Endodermal cell (in vitro differentiated cells): ENCODE measurements at places on chromosomes 16 and 17.

DNA sequence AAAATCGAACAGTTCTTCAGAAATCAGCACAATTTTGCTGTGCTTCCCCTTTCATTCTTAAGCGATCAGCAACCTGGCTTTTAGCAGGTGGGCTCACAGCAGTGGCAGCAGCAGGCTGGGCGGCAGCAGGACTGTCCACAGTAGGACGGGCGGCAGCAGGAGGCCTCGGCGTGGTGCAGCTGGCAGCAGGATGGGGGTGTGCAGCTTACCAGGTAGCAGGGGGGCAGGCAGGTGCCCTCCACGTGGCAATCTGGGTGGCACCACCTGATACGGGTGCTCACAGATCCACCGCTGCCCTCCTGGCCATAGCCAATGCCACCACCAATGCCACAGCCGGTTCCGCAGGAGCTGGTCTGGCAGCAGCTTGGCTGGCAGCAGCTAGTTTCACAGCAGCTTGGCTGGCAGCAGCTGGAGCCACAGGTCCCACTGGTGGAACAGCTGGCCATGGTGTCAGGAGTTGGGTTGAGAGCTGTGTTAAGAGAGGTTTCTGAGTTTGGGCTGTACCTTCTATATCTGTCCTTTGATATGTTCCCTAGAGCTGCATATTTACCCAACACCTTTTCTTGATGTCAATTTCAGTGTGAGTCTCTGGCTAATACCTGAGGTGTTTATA, at the start of gene KRTAP1-4:
Gene KRTAP1-4 (minus strand): TSS at position 563 of the 613 bp plus-strand sequence. CDS start 117 bp downstream, at position 446.
- no peaks in the 10 kb centered on the region for H3K27me3 ChIP-seq
- H3K4me3 ChIP-seq: no peak within 1 kb of the TSS
- no peak for DNase-seq
- no peaks in the 10 kb centered on the region for H3K4me1 ChIP-seq
- no peaks in the 10 kb centered on the region for H3K36me3 ChIP-seq

DNA sequence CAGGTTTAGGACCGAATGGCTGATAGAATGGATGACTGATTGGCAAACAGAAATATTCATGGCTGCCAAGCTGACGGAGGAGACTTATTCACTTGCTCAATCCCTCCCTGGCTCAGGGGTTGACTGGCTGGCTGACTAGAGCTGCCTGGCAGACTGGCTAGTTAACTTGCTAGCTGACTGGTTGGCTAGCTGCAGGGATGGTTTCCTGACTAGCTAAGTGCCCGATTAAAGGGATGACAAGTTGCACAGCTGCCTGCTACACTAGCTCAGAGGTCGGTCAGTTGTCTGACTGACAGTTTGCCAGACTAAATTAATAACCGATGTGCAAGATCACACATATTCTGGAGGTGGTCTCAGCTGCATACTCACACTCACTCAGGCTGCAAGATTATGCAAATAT, 1208.4 kb upstream of the CDH8 start:
- no peaks in the 10 kb centered on the region for H3K27me3 ChIP-seq
- no peaks in the 10 kb centered on the region for H3K36me3 ChIP-seq
- H3K4me3 ChIP-seq: no peak overlapping the region
- H3K4me1 ChIP-seq: no peaks in the 10 kb centered on the region
- no peak overlapping the region for H3K27ac ChIP-seq
- DNase-seq: no peak

DNA sequence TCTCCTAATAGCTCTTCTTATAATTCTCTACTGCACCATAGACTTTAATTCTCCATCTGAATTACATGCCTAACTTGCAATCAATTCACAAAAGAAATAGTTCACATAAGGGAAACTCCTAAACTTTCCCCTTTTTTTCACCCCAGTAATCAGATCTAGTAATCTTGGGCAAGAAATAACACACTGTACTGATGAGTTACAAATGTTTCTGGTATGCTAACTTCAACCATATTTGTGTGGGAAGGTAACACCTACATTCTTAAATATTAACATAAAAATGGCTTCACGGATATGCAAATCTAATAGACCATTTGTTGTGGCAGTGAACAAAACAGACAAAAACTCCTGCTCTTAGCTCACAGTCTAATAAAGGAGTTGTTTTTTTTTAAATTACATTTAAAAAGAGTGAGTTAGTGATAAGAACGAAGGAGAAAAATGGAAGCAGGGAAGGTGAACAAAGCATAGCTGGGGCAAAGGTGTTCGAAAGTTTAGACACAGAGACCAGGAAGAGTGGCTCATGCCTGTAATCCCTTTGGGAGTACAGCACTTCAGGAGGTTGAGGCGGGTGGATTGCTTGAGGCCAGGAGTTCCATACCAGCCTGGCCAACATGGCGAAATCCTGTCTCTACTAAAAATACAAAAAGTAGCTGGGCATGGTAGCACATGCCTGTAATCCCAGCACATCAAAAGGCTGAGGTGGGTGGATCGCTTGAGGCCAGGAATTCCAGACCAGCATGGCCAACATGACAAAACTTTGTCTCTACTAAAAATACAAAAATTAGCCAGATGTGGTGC, 34.8 kb downstream of the CMTM3 start:
- no peaks in the 10 kb centered on the region for H3K27me3 ChIP-seq
- DNase-seq: no peak
- peaks cover 2% of the 10 kb centered on the region for H3K4me1 ChIP-seq
- no peak overlapping the region for H3K27ac ChIP-seq
- no peak overlapping the region for H3K4me3 ChIP-seq
- peaks cover 17% of the 10 kb centered on the region for H3K36me3 ChIP-seq

- no peak for DNase-seq
- H3K4me3 ChIP-seq: no peak overlapping the region
- no peaks in the 10 kb centered on the region for H3K27me3 ChIP-seq
- H3K4me1 ChIP-seq: no peaks in the 10 kb centered on the region
- no peak overlapping the region for H3K27ac ChIP-seq
Measured at GRCh38 chr17:61580502-61580901, 10.5 kb downstream of the NACA2 start.

DNA sequence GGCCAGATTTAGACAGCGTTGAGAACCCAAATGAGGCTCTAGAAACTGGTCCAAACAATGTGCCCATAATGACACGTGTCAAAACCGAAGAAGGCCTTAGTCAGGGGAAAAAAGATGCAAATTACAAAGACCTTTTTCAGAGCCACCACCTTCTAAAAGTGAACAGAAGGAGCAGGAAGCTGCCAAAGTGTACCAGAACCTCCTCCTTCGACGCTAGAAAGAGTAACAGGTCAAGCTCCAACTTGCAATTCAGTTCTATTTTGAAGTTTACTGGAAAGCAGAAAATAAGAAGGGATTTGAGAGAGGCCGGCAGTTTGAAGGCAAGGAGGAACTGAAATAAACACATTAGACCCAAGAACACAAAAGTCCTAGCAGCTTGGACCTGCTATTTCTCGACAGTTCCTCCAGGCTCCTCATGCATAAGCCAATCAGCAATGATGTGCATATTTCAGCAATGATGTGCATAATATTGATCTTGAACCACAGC, 61.8 kb downstream of the XYLT1 start:
- H3K27me3 ChIP-seq: no peaks in the 10 kb centered on the region
- no peak overlapping the region for H3K4me3 ChIP-seq
- peaks cover 5% of the 10 kb centered on the region for H3K4me1 ChIP-seq
- no peak overlapping the region for H3K27ac ChIP-seq
- no peaks in the 10 kb centered on the region for H3K36me3 ChIP-seq

GRCh38 chr17:5661491-5662125, 77.3 kb upstream of the NLRP1 start:
- no peaks in the 10 kb centered on the region for H3K27me3 ChIP-seq
- H3K36me3 ChIP-seq: no peaks in the 10 kb centered on the region
- DNase-seq: peak; percentile 76
- H3K4me3 ChIP-seq: no peak overlapping the region

GRCh38 chr17:4974115-4974670, 6.6 kb upstream of the SPAG7 start:
- no peak overlapping the region for H3K4me3 ChIP-seq
- H3K36me3 ChIP-seq: peaks cover 60% of the 10 kb centered on the region
- H3K27me3 ChIP-seq: peaks cover 13% of the 10 kb centered on the region
- peak; percentile 42 for DNase-seq
- H3K4me1 ChIP-seq: peaks cover 3% of the 10 kb centered on the region
- no peak overlapping the region for H3K27ac ChIP-seq

- H3K4me3 ChIP-seq: no peak overlapping the region
- no peak for DNase-seq
Measured at GRCh38 chr16:85304337-85304736, 192.1 kb upstream of the CIBAR2 start.

DNA sequence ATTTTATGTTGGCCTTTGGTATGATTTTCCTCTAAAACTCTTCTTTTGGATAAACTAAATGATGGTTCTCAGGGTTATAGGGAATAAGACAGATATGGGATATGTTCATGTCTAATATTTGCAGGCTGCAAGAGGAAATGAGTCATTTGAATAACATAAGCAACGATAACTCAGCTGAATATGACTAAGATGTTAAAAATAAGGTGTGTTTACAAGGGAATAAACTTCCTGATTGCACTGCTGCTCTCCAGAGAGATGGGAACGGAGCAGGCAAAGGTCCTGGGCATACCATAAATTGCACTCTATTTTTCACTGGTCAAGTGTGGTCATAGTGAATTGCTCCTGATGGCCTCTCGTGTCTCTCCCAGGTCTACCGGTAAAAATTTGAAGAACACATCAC, 666.2 kb downstream of the TOX3 start:
- no peak overlapping the region for H3K27ac ChIP-seq
- no peak overlapping the region for H3K4me3 ChIP-seq
- DNase-seq: no peak
- no peaks in the 10 kb centered on the region for H3K4me1 ChIP-seq
- no peaks in the 10 kb centered on the region for H3K27me3 ChIP-seq

DNA sequence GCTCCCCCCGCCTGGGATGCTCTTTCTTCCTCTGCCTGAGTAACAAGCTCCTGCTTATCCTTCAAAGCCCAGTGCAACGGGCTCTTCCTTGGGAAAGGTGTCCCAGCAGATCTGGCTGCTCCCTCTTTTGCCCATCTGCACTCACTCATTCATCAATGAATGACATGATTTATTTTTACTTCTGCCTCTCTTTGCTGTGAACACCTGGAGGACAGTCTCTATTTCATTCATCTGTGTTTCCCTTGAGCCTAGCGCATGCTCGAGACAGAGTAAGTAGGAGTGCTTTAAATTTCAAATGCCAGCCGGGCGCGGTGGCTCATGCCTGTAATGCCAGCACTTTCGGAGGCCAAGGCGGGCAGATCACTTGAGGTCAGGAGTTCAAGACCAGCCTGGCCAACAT, 22.0 kb upstream of the GINS2 start:
- H3K27ac ChIP-seq: peak overlapping the region; percentile 75
- no peaks in the 10 kb centered on the region for H3K4me1 ChIP-seq
- no peak for DNase-seq
- H3K27me3 ChIP-seq: peaks cover 6% of the 10 kb centered on the region

GRCh38 chr17:78891406-78892061, 11.5 kb downstream of the CEP295NL start:
- H3K27ac ChIP-seq: no peak overlapping the region
- no peak overlapping the region for H3K4me3 ChIP-seq
- DNase-seq: no peak
- no peaks in the 10 kb centered on the region for H3K27me3 ChIP-seq

DNA sequence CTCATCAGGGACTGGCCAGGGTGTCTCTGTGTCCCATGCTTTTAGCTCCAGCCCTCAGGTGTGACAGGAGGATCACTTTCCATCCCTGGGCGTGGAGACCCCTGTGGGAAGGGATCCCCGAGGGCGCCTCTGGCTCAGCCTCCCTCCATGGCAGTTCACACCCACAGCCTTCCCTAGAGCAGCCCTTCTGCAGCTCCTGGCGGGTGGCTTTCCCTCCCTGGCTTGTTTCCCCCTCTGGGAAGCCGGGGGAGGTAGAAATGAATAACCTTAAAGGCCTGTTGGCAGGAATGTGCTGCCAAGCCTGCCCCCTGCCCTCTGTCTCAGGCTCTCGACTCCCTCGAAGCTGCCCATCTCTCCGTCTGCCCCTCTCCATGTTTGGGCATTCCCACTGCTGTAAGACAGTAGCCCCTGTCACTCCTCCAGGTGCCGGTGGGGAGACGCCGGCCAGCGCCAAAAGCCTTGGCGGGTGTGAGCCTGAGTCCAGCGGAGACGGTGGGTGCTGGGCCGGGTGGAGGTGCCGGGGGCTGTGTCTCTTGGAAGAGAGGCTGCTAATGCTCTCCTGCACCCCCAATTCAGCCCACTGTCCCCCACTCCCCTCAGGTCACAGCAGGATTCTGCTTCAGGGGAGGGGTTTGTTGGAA, 2.1 kb upstream of the ATP2A1 start:
- peaks cover 9% of the 10 kb centered on the region for H3K27me3 ChIP-seq
- peaks cover 3% of the 10 kb centered on the region for H3K4me1 ChIP-seq
- no peak for DNase-seq
- H3K4me3 ChIP-seq: no peak overlapping the region
- peaks cover 15% of the 10 kb centered on the region for H3K36me3 ChIP-seq
- peak overlapping the region; percentile 44 for H3K27ac ChIP-seq

GRCh38 chr17:43368740-43369506, 29.9 kb upstream of the ARL4D start:
- no peaks in the 10 kb centered on the region for H3K36me3 ChIP-seq
- H3K27ac ChIP-seq: peak overlapping the region; percentile 100
- no peaks in the 10 kb centered on the region for H3K27me3 ChIP-seq
- peak overlapping the region; percentile 76 for H3K4me3 ChIP-seq
- peak; percentile 97 for DNase-seq
- H3K4me1 ChIP-seq: no peaks in the 10 kb centered on the region

GRCh38 chr17:83006515-83007455, 72.6 kb upstream of the METRNL start:
- DNase-seq: peak; percentile 42
- no peaks in the 10 kb centered on the region for H3K4me1 ChIP-seq
- no peak overlapping the region for H3K4me3 ChIP-seq

- no peaks in the 10 kb centered on the region for H3K27me3 ChIP-seq
- no peaks in the 10 kb centered on the region for H3K36me3 ChIP-seq
- H3K4me3 ChIP-seq: no peak overlapping the region
- no peak overlapping the region for H3K27ac ChIP-seq
- peaks cover 12% of the 10 kb centered on the region for H3K4me1 ChIP-seq
- DNase-seq: peak; percentile 66
Measured at GRCh38 chr17:20184977-20185619, 175.9 kb downstream of the SPECC1 start.

DNA sequence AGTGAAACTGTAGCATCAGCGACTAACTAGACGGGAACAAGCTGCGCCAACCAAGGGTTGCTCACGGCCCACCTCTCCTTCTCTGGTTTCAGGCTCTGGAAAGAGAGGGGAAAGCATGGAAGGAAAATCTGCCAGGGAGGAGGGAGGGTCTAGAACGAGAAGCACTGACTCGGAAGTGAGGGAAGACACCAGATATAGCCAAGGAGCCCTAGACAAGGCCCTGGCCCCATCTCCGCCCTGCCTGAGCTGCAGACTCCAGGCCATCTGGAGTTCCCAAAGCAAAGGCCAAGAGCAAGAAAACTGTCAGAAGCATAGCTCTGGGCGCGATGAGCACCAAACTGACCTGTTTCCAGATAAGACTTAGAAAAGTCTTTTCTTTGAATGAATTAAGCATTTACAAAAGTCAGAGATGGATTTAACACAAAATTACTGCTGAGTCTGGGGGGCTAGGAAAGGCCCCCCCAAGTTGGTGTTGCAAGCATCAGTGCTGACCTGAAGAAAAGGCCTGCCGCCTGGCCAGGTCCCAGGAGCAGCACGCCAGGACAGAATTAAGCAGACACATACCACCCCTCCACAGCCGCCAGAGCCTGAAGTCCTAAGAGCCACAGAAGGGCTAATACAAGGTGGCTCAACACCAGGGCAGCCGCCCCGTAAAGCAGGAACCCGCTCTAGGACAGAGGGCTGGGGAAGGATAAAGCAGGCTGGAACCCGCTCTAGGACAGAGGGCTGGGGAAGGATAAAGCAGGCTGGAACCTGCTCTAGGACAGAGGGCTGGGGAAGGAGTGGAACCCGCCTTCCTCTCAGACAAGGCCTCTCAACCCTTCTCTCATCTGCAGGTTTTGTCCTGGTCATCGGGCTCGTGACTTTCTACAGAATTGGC, 20.7 kb downstream of the TMEM204 start:
- H3K27me3 ChIP-seq: no peaks in the 10 kb centered on the region
- H3K27ac ChIP-seq: no peak overlapping the region
- no peak overlapping the region for H3K4me3 ChIP-seq
- no peaks in the 10 kb centered on the region for H3K36me3 ChIP-seq
- DNase-seq: no peak
- no peaks in the 10 kb centered on the region for H3K4me1 ChIP-seq
